Cerebellar cortex (tissue), 1 donor: ENCODE measurements at places on chromosomes 2 and 18.

DNA sequence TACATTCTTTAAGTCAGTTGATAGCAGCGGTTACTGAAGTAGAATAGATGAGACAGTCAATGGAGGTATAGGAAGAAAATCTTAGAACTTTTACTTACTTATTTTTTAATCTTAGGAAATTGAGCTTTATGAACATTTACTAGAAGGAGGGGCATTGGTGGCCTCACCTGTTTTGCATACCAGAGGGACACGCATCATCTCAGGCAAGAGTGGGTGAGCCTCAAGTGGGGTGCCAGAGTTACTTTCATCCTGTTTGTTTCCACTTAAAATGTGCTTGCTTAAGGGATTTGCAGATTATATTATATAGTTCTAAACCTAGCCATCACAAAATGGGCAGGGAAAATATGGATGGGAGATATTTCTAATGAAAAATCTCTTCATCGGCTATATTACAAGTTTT is 61.6 kb downstream of the WDR7 start:
- DNase-seq, result no peak

GRCh38 chr2:197575987-197576386 is 60.1 kb downstream of the MOB4 start:
- no peak for DNase-seq

DNA sequence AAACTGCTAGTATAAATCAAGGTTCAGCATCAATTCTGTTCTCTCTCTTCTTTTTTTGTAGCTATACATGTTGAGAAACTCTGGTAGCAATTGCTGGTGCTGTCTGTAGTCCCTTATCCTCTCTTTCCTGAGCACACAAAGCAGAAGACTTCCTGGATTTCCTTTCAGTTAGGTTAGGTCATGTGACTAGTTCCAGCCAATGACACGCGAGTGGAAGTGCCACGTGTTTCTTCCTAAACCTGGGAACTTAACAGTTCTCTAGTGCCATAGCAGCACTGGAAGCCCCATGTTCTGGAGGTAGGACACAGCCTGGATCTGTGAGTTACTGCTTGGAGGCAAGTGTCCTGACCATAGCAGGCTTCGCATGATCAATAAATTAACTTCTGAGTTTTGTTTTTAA is 125.9 kb downstream of the PLA2R1 start:
- DNase-seq, result no peak

DNA sequence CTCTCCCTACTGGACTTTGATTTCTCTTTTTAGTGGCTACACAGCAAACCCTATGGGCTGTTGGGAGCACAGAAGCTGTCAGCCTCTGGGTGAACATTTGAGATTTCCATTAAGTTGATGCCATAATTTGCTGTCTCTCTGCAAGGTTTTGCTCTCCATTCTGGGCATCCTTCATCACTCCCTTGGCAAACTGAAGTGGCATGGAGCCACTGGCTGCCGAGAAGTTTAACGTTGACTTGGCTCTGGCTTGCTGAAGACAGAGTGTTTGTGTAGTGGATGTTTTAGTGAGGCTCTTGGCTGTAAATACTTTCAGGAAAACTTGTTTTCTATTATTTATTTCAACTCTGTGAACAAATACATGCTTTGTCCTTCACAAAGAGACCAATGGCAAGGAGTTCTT is 91.5 kb downstream of the ALK start:
- peak; percentile 13 for DNase-seq

GRCh38 chr2:119947535-119947934 is 65.3 kb upstream of the EPB41L5 start:
- no peak for DNase-seq

DNA sequence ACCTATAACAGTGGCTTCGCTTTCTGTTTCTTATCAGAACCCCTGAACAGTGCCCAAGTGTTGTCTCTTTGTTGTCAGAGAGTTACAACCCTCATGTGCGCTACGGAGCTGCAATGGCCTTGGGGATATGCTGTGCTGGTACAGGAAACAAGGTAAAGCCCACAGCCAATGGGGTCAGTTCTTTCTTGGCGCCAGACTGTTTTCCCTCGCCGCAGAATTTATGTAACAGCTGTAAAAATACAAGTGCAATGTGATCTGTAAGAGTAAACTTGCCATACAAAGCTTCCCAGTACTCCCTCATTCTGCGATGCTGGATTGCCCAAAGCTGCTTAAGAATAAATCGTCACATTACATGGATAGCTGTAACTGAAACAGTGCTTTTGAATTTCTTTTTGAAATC is 13.9 kb upstream of the HTR2B start:
- DNase-seq, result no peak
